ENCODE measurements at places on chromosomes 5 and 9.

- DNase-seq, result no peak
Measured at GRCh38 chr9:134284273-134284672, 42.0 kb upstream of the RXRA start.

- no peak for DNase-seq
Measured at GRCh38 chr9:14616188-14616982, 76.8 kb downstream of the ZDHHC21 start.

DNA sequence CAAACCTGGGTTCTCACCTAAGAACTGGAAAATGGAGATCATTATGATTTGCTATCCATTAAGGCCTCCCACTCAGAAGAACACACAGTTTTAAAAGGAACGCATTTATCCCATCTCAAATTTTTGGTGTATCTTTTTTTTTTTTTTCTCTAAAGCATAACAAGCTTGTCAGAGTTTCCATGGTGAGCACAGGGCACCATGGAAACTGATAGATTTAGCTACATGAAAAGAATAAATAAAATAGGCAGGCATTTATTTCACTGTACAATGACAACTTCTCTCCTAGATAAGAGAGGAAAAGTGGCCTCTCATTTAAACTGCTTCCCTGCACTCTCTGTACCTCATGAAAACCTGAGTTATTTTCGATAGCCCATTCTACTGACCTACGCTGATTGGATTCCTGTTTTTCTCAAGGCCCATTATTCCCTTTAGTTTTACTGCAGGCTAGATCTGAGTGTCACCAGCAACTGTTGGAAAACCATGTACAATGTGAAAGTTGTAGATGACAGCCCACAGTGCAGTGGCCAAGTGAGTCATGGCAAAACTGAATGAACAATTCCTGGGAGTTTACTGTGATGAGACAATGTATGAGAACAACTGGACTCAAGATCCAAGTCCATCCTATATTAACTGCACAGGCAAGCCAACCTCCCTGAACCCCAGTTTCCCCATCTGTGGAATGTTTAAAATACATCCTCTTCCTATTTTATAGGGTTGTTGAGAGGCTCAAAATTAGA lies 4.3 kb upstream of the GDA start:
- no peak for DNase-seq

DNA sequence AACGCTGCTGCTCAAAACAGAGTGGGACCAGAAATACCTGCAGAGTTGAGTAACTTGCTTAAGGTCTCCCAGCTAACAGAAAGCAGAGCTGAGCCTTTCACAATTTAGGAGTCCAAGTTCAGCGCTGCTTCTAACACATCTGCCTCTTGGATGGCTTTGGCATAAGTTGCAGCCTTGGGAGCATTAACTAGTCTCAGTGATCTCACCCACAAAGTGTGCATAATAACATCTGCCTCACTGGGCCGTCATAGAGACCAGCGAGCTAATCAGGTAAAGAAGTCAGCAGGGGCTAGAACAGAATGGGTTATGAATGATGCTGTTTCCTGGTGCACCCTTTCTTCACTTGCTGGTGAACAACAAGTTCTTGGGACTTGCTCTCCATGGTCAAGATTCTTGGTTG lies 36.5 kb downstream of the WWC1 start:
- no peak for DNase-seq

- DNase-seq, result no peak
Measured at GRCh38 chr5:17014686-17015085, 78.6 kb upstream of the MYO10 start.

GRCh38 chr5:76257897-76258296 lies 145.2 kb upstream of the IQGAP2 start:
- DNase-seq, result no peak

DNA sequence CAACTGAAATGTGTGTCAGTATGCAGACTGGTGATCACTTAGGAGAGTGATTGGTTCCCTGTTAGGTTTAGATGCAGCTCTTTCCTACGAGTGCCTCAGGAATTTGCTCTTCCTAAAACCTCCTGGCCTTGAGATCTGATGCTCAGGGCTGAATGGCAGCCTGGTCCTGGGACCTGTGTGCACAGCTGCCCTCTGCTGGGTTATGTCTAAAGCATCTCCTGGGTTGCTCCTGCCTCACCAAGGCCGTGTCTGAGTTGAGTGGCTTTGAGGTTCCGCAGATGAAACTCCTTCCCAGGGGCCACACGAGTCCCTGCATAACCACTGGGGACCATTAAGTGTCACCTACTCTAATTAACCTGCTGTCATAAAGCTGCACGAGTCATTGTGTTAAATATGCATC lies 59.5 kb downstream of the MVB12B start:
- DNase-seq, result no peak

DNA sequence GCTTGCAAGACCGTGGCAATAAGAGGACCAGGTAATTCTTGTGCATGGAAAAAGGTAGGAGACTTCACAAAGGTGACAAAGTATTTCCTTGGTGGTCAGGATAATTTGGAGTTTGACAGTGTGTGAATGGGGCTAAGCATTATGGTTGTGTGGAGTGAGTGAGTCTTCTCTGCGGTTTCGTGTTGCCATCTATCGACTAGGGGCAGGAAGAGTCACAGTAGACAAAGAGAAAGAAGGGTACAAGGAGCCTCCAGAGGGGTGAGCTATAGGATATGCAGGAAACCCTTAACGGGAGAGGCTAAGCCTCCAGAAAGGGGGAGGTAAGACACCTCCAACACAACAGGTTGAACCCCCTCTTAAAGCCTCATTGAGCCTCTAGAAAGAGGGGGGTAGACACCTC lies 64.0 kb upstream of the RANBP6 start:
- no peak for DNase-seq

DNA sequence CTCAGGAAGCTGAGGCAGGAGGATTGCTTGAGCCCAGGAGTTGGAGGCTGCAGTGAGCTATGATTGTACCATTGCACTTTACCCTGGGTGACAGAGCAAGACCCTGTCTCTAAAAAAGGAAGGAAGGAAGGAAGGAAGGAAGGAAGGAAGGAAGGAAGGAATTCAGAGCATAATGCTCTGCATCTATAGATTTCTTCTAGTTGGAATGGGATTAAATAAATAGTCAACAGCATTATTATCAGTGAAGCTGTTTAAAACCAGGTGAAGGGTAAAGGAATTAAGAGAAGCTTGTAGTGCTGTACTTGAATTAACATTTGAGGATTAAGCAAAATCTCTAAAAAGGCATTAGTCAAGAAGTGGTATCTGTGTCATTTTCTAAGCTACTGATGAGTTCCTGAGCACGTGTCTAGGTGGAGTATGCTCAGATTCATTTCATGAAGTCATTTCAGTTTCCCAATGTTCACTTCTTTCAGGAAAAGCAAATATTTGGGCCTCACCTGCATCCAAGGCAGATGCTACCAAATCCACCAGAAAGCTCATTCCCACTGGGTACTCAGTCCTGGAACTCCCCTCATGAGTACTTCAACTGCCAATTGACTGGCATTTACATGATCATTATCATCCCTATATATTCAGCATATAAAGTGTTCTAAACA lies 8.4 kb downstream of the PDE6A start:
- no peak for DNase-seq

DNA sequence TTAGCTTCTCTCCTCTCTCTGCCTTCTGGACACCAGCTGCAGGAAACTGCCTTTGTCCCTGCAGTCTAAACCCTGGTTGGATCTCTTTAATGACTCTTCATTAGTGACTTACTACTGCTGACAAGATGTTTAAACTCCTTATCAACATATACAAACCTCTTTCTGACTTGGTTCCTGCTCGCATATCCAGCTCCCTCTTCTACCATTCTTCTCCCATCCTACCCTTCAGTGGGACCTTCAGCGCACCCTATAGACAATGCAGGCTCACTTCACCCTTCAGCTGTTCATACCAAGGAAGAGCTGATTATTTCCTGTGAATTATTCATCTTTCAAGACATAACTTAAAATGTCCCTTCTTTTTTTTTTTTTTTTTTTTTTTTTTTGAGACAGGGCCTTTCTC lies 436.5 kb downstream of the KIAA0825 start:
- DNase-seq, result no peak

- DNase-seq, result no peak
Measured at GRCh38 chr5:54366707-54367106, 56.3 kb upstream of the ARL15 start.

GRCh38 chr5:39584927-39585326 lies 160.1 kb upstream of the DAB2 start:
- no peak for DNase-seq

GRCh38 chr9:109289186-109289585 lies 31.7 kb downstream of the EPB41L4B start:
- DNase-seq, result no peak

- DNase-seq, result no peak
Measured at GRCh38 chr9:10255758-10256157, 357.0 kb downstream of the PTPRD start.

DNA sequence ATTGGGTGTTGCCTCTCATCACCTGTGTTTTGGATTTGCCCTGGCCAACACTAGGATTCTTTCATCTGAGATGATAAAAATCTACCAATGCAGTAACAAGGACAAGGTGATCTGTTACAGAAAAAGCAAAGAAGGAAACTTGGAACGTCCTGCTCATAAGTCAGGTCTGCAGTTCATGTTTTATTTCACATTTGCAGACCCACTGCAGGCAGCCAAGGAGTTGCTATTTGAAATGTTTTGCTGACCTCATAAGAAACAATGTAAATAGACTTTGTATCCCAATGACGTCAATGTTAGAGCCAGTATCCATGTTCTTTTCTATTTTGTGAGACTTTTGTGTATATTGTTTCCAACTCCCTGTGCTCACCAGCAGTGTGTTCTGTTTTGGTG lies 312.9 kb downstream of the DEPDC1B start:
- no peak for DNase-seq

DNA sequence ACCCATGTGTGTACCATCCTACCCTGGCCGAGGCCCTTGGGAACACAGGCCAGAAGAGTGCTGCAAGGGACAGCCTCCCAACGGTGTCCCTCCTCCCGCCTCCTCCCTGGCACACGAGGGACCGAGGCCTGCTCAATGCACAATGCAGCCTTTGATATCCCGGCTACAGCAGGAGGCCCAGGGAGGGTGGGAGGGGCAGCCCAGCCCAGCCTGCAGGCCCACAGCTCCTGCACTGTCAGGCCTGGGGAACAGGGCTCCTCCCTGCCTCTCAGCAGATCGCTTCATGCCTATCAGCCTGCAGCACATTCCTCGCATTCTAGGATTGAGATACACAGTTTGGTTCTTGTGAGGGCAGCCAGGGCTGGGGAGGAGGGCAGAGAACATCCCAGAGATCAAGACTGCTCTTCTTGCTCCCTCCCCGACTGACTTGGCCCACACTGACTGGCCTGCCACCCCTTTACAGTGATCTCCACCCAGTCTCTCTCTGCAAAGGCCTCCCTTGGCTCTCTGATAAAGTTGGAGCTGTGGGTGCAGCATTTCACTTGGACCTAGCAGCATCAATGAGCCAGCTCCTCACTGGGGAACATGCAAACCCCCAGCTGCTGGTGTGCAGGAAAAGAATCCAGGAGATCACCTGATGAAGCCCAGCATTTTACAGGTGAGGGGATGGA lies at the start of gene SH3TC2:
Gene SH3TC2, minus strand, starts transcription at position 46 of the 671 bp plus-strand sequence. Its CDS starts 40 bp downstream, at position 6.
- DNase-seq, result no peak

DNA sequence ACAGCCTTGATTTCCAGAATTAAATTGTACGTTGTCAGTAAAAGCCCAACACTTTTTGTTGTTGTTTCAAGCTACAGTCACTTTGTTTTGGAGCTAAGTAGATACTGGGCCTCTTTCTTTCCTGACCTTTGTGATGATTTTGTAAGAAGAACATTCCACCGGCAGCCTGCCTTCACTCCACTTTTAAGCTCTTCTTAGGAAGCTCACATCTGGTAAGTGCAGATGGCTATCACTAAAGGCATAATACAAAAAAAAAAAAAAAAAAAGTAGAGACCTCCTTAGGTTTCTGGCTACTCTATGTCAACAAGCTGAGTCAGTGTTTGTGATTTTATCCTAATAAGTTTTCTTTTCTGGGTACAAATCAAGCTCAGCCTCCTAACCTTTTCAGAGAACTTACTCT lies 1922.1 kb upstream of the WWC1 start:
- DNase-seq, result no peak

- DNase-seq, result no peak
Measured at GRCh38 chr5:159874263-159874662, 42.0 kb upstream of the ADRA1B start.

GRCh38 chr5:172886974-172887501 lies 53.0 kb downstream of the ERGIC1 start:
- no peak for DNase-seq

GRCh38 chr9:90842996-90843395 lies 41.4 kb downstream of the SYK start:
- DNase-seq, result no peak

GRCh38 chr5:159420940-159421339 lies 90.7 kb upstream of the IL12B start:
- no peak for DNase-seq

DNA sequence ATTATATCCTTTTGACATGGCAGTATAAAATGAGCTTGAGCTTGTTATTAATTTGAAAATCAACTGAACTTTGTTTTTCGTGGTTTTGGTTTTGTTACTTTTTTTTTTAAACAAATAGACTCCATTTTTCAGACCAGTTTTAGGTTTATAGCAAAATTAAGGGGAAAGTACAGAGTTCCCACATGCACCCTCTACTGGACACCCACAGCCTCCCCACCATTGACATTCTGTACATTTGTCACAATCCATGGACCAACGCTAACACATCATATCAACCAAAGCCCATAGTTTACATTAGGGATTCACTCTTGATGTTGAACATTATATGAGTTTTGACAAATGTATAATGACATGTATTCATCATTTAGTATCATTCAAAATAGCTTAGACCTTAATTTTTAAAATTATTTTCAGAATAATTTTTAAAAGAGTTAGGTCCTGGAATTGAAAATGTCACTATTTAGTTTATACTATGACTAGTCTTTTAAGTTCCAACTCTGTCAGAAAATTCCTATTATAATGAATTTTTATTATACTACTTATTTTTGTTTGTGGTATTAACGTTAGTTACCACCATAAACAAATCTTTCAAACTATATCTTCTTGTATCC lies 35.3 kb upstream of the JMY start:
- no peak for DNase-seq

- DNase-seq, result no peak
Measured at GRCh38 chr5:143646961-143647360, 165.0 kb upstream of the HMHB1 start.

DNA sequence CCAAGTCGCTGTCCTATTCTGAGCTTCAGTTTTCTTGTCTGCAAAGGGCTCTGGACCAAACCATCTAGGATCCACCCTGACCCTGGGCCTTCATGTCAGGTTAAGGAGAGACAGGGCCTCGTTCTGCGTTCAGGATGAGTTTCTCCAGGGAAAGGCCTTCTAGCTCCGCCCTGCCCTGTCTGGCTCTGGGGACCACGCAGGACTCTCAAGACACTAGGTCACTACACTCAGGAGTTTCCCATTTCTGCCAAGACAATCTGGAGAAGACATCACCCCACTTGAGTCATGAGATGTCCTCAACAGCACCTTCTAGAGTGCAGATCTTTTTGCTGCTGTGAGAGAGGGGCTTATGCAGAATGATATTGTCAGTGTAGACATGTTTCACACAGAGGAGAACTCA lies 53.2 kb upstream of the KCNMB1 start:
- no peak for DNase-seq

GRCh38 chr5:95709967-95710650 lies 21.0 kb upstream of the RHOBTB3 start:
- DNase-seq, result no peak

All from GM12891 (cell line).